ENCODE measurements at places on chromosomes 12 and 14.
A peak's percentile ranks its signal among the peaks of the same experiment; 100 is the strongest.

- DNase-seq, result no peak
Observed at GRCh38 chr12:124194893-124195566, 99.9 kb upstream of the RFLNA start.

- DNase-seq, result no peak
Observed at GRCh38 chr12:11238275-11238674, 31.2 kb downstream of the PRB3 start.

DNA sequence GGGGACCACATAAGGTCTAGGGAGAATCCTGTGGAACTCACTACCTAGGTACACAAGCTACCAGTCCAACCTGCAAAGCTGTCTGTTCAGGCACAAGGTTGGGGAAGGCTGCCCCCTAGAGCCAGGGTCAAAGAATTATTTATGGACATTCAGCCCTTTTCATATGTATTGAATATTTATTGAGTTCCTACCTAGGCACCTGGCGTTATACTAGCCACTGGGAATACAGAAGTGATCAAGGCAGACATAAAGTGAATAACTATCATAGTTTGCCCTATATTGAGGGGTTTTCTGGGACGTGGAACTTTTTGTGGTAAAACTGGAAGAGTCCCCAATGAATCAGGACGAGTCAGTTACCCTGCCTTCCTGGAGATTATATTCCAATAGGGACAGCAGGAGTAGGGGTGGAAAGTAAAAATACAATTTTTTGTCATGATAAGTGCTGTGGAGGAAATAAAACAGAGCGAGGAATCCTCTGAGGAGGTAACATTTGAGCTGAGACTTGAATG lies 5.8 kb upstream of the SLC48A1 start:
- peak; percentile 45 for DNase-seq

DNA sequence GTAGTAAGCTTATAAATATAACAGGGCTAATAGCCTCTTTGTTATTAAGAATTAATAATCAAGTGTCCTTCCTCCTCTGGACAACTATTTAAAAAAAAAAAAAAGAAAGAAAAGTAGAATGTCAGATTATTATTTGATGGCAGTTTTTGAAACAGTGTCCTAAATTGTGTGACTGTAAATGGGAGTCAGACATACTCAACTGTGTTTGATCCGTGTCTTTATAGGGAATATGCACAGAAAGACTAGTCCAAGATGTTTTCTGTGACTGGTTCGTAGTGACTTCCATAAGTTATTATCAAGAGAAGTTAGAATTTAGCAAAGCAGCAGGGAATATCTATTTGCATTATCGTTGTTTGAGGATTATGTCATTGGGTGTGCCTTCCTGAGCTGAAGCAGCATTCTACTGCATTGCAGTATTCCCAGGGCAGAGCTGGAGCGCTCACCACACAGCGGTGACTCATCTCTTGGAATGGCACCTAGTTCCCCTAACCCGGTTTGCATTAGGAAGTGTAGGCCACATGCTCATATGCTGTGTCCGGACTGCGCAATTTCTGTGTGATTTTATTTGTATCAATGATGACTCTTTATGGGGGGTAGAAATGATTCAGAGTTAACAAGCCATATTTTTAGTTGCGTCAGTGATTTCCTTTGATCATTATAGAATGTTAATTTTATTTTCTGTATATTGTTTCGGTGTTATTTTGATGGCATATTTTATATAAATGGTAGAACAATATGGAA lies 7.9 kb downstream of the DYNC1H1 start:
- DNase-seq, result no peak

- DNase-seq, result no peak
Observed at GRCh38 chr14:103108749-103109207, 14.3 kb downstream of the EXOC3L4 start.
